ENCODE measurements at places on chromosomes 6 and 20.
A peak's percentile ranks its signal among the peaks of the same experiment; 100 is the strongest.

- DNase-seq, result no peak
Measured at GRCh38 chr20:59647271-59647670, 42.9 kb downstream of the PHACTR3 start.

DNA sequence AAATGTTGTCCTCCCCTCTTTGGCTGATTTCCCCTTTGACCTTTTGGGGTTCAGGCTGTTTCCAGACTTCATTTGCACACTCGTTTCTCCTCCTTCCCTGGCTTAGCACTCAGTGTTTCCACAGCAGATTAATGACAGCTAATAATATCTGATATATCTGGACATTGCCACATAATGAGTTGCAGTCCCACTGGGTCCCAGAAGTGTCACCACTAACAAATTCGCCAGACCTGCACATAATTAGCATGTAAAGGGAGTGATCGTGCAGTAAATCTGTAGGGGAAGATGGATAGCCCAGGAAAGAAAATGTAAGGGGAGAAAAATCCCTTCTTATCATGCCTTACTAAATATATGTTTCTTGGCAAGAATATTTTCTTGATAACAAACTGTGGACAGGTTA, 922.1 kb downstream of the TFAP2A start:
- no peak for DNase-seq

- DNase-seq, result no peak
Measured at GRCh38 chr20:50434653-50435396, 75.4 kb upstream of the PTPN1 start.

GRCh38 chr6:84767526-84768201, 3.3 kb upstream of the TBX18 start:
- DNase-seq, result no peak

DNA sequence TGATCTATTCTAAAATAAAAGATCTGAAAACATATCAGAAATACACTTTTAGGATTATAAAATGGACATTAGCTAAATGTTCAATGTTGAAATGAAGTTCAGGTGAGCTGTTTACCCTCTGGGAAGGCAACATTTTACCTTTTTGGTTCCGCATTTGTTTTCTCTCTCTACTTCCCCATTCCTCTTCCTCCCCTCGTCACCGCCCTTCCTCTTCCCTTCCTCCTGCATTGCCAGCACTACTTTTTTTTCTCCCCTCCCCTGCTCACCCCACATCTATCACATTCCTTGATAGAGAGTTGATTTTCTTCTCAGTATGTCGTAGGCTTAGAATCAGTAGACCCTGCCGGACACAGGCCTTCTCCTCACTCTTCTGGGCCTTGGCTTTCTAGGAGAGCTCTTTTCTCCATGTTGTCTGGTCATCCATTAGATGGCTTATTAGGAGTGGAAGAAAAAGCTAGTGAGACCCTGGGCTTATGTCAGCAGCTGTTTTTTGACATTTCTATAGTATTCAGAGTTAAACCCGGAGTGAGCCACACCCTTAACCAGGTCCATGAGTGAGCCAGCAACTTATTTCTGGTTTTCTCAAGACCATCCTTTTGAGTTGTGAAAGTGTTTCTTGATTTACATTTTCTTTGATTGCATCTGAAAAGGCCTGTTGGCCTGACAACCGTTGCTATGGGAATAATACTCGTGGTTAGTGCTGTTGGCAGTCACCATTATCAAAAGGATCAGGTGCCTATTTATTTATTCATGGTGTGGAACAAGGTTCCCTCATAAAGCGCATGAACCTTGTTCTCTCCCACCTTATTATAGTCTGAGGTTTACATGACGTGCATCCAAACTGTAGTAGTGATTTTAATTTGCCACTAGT, 90.9 kb downstream of the DTD1 start:
- DNase-seq, result no peak

DNA sequence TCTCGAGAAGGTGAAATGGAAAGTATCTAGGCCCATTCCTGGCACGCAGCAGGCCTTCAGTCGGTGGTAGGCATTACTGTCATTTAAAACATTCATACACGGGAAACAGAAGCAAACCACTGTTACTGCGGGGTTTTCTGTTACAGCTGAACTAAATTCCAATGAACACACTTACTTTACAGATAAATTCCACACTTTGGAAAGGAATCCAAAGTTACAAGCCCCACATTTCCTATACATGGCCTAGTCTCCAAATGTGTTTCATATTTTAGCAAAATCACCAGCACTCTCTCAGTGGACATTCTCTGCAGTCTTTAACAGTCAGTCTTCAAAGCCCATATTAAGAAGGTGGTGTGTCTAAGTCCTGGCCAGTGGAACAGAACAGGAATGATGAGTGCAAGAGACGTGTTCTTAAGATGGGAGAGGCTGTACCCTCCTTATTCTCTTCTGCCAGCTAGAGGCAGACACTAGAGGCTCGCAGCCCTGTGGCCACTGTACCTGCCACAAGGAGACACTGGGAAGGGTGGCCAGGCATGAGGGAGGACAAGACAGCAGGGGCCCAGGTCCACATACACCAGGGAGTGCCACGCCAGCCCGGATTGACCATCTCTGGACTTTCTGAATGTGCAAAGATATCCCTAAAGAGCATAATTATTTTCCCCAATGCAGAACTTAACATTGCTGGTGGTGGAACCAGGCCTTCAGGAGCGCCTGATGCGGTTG, 76.4 kb downstream of the CDC5L start:
- no peak for DNase-seq

DNA sequence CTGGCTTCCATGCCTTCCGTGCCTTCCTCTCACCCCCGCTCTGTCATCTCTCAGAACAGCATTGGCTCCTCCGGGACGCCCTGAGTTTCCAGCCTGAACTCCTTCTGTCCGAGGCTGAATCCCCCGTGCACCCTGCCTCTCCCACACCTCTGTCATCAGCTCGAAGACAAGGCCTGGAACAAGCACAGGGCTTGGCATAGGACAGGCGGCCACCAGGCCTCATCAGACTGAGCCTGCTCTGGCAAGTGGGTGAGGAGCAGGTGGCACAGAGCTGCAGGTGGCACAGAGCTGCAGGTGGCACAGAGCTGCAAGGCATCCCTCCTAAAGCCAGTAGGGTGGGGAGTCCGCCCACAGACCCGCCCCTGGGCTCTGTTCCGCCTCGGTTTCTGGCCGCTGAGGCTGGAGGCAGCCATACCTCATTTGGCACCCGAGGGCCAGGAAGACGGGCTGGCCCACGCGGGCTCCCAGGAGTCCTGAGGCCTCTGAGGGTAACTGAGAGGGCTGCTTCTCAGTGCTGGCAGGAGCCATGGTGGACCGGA, 60.2 kb downstream of the EZR start:
- no peak for DNase-seq

DNA sequence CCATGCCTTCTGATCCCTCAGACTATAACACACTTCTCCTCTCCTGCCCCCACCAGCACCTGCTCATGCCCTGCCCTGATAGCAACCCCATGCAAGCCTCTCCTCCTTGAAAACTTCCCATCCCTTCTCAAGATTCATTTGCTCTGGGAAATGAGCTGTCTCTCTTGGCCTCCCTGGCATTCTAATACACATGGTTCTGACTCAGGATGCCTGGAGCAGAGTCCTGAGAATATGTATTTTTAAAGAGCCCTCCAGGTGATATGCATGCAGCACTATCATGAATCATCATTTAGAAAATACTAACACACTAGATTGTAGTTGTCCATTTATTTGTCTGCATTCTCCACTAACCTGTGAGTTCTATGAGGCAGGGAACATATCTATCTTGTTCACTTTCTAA, 26.6 kb downstream of the HDGFL1 start:
- DNase-seq, result no peak

DNA sequence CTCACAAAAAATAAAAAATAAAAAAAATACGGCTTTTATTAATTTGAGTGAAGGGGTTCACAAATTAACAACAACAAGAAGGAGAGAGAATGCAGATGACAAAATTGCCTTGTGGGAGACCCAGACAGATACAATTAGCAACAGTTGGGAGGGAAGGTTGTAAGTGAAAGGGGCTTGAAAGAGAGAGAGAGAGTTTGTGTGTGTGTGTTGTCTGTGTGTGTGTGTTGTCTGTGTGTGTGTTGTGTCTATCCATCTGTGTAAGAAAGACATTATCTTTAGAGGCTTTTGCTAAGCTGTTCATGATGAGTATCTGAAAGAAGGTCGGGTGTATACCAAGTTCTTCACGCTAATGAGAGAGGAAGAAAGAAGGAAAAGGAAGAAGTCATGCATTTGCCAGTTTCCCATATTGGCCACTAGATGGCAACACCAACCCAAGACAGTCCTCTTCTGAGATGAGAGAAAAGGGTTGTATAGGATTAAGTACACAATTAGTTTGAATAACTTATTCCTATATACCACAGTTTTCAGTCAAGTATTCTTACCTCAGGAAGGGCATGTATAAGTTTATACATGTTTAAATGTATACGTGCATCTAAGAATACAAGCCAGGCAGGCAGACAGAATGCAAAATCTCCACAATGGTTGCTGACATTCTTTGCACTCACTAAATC, 63.7 kb upstream of the CD2AP start:
- DNase-seq, result peak; percentile 44

- no peak for DNase-seq
Measured at GRCh38 chr6:132961122-132961521, 146.8 kb downstream of the RPS12 start.

- no peak for DNase-seq
Measured at GRCh38 chr20:38108438-38108985, 56.6 kb downstream of the TGM2 start.

DNA sequence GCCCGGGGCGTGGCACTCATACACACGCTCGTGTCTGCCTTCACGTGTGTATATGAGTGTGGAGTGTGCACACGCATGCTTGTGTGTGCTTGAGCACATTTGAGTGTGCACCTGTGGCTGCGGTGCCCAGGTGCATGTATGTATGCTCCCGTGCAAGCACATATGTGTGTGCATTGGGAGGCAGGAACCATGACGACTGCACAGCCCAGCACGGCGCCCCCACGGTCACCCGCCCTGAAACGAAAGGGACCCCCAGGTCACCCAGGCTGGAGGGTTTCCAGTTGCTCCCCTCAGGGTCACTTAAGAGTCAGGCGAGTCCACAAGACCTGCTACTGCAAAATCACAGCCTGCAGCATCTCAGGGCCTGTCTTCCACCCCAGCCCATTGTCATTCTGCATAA, 94.7 kb downstream of the YTHDF1 start:
- no peak for DNase-seq

DNA sequence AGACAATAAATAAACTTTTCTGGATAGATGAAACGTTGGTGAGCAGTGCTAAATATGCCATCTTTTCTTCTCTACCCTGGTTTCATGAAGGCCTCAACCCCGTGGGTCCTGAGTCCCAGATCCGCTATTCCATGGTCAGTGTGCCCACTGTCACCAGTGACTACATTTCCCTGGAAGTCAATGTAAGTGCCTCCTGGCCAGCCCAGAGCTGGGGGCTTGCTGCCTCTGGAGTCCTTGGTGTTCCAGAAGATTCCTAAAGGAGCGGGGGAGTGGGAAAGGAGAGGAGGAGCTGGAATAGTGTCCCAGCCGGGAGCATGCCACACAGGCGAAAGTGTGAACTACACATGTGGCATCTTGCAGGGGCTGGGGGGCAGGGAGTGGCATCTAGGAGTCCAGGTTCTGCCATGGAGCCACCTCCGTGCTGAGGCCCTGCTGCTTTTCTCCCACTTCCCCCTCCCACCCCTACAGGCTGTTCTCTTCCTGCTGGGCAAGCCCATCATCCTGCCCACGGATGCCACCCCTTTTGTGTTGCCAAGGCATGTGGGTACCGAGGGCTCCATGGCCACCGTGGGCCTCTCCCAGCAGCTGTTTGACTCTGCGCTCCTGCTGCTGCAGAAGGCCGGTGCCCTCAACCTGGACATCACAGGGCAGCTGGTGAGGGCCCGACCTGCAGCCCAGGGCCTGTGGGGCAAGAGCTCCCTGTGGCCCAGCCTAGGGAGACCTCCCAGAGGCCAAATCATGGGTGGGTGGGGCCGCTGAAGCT, 10.8 kb downstream of the BPIFB2 start:
- DNase-seq, result no peak

DNA sequence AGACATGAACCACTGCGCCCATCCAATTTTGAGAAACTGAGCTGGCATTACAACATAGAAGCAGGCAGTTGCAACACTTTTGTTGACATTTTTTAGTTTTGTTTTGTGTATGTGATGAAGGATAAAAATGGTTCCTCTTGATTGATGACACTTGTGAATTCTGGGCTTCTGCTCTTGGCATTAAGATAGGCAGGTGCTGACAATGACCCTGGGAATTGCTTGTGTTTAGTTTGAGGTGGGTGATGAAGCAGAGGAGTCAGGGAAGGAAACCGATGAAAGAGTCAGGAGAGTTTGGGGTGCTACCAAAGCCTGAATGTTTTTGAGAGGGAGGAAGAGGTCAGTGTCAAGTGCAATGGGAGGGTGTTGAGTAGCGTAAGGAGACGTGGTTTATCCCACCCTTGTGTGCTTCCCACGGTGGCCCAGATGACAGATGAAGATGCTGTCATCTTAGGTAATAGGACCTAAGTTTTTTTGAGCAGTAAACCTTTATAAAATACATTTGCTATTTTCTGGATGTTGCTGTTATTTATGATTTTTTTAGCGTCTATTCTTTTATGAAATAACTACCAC, 19.4 kb downstream of the CDS2 start:
- no peak for DNase-seq

- no peak for DNase-seq
Measured at GRCh38 chr6:94953867-94954631, 623.3 kb upstream of the MANEA start.

DNA sequence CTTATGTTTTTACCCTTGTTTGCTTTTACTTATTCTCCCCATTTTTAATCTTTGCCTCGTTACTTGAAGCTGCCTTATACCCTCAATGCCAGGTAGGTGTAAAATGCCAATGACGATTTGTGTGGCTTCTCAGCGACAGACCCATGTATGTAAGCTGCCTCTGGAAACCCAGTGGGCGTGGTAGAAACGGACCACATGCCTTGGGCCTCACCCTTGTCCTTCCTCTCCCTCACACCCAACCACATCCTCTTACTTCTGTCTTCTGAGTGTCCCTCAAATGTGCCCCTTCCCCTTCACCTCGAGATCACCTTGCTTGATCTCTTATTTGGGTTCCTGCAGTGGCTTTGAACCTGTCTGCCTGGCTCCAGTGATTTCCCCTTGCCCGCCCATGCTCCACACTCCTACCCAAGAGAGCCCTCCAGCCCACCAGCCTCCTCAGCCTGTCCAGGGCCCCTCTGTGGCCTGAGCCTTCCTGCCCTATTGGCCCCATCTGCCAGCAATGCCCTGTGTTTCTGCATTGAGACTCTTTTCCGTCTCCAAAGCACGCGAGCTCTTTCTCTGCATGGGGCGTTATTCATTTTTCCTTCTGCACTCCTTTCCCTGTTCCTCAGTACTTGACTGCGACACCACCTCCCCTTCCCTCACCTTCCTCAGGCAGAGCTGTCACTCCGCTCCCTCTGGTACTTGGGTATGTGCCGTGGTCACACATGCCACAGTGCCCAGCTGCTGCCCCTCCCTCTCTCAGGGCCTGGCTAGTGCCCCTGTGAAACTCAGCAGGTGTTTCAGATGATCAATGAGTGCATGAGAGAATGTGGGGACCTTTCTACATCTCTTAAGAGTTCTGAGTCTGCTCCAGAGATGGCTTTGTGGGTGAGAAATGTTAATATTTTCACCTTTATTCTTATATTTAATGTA, 115.4 kb downstream of the SLX4IP start:
- DNase-seq, result no peak

- no peak for DNase-seq
Measured at GRCh38 chr6:163661272-163661671, 246.8 kb downstream of the QKI start.

GRCh38 chr6:160766989-160767646, 65.1 kb downstream of the PLG start:
- peak; percentile 34 for DNase-seq

- no peak for DNase-seq
Measured at GRCh38 chr6:52595000-52595795, 18.3 kb upstream of the TRAM2 start.

Measured in NCI-H1930 (cell line).